Stimulated activated CD4-positive, alpha-beta T cell treated with anti-CD3 and anti-CD28 coated beads, TNF-alpha, amount 100 ng/mL, for 24 hours (primary cell): ENCODE measurements at places on chromosomes 12 and 14.
A peak's percentile ranks its signal among the peaks of the same experiment; 100 is the strongest.

- no peak for DNase-seq
These were observed 127.4 kb upstream of the EGLN3 start for GRCh38 chr14:34078117-34078743.

DNA sequence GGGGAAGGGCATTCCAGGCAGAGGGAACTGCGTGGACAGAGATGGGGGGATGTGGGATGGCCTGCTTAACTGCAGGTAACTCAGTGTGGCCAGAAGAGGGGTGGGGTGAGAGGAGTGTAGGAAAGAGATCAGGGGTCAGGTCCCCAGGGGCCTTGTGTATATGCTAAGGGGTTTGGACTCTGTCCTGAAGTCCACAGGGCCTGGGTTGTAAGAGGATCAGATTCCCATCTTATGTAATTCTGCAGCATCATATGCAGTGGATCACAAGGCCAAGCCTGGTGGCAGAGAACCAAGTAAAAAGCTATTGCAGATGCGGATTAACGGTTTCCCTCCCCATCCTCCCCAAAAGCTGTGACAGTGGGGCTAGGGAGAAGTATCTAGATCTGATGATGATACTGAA, 8.7 kb downstream of the TCTN1 start:
- DNase-seq, result no peak

DNA sequence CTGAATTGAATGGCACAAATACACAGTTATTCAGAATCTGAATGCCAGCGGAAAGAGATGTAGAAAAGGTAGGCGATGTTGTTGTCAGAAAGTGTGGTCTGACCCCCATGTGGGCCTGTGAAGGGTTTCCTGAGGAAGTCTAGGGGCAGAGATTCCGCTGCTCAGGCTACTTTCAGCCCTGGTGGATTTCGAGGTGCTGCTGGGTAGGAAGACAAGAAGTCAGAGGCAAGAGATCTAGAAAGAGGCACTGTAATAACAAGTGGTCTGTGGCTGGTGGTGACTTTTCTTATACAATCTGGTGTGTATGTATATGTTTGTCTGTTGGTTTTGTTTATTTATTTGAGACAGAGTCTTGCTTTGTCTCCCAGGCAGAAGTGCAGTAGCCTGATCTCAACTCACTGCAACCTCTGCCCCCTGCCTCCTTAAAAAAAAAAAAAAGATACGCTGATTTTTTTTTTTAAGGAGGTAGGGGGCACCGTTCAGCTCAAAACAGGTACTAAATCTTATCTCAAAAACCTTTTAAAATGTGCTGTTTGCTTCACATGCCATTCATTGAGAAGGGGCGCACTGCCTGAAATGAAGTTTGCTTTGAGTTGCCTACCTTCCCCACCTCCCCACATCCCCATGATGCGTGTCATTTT, 27.1 kb upstream of the MANSC4 start:
- DNase-seq, result no peak

- no peak for DNase-seq
These were observed 18.4 kb downstream of the ANO6 start for GRCh38 chr12:45234139-45234865.

DNA sequence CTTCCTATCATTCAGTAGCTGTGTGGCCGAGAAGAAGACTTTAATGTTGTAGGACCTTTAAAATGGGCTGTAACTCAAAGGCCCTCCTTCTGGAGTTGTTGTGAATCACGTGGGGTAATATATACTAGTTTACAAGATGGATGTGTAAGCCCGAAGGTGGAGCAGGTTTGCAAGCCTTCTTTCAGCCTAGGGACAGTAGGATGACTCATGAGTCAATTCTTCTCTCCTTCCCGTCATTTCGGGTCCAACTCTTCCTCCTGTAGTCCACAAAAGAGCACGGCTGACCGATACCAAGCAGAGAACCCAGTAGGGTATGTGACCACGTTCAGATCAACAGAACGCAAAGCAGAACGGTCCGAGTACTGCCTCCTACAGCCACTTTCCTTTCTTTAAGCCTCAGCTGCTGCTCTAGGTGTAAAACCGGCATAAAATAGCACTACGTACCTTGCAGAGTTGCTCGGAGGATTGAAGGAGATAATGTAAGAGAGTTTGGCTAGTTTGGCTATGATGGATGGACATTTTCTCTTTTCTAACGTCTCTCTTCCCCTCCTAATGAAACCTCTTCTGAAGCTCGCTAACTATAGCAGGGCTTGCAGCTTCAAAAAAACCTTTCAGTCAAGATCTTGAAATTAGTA, 1.3 kb upstream of the RASSF3 start:
- peak; percentile 14 for DNase-seq

GRCh38 chr12:127063339-127064072, 1203.5 kb upstream of the TMEM132C start:
- no peak for DNase-seq

- no peak for DNase-seq
These were observed 98.0 kb downstream of the SAMD4A start for GRCh38 chr14:54664961-54665360.

GRCh38 chr14:94341656-94342333, 18.7 kb upstream of the SERPINA6 start:
- no peak for DNase-seq

DNA sequence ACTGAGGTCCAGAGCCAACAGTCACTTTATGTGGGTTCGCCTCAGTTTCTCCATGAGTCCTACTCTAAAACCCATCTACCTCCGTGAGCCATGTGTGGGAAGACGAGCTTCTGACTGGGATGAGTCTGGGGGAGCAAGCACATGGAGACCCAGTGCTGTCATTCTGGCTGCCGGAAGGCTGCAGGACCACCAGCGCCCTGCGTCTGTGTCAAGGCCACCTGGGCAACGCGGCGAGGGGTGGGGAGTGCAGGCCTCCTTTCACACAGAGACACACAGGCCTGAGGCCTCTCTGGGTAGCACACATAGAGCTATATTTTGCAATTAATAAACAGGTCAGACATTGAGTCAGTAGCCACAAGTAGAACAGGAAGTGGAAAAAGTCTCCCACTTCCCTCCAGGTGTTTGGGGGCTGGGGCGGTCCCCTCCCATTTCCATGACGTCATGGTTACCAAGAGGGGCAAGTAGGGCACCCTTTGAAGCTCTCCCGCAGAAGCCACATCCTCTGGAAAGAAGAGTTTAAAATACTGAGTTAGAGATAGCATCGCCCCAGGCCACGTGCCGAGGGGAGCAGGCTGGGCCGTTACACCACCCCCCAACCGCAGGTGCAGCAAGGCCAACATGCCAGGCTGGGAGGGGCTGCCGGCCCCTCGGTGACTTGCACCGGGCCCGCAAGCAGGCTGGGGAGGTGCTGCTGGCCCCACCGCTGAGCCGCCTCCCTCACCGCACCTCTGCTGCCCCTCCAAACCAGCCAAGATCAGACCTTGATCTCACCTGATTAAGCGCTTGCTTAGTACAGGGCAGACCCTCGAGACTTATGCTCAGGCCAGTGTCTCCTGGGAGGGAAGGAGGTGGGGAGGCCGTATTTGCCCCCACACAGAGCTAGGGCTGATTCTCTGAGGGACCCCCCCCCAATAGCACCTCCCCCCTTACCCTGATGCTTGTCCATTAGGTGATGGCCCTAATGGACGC, 32.7 kb downstream of the DAD1 start:
- DNase-seq, result peak; percentile 96

DNA sequence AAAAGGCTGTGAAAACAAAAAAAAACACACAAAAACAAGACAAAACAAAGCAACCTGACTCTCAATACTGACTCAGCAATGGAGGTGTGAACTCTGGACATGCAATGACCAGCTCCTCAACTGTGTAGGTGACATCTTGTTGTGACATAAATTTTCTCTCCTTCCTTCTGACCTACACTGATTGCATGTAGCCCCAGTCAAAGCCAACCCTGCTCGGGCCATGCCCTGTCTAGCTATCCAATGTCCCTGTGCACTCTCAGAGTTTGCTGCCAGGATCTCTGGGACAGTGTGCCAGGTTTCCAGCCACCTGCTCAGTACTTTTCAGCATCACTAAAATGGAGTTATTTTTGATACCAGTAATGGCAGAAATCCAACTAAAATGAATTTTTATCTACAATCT, 18.9 kb upstream of the CRACR2A start:
- no peak for DNase-seq

DNA sequence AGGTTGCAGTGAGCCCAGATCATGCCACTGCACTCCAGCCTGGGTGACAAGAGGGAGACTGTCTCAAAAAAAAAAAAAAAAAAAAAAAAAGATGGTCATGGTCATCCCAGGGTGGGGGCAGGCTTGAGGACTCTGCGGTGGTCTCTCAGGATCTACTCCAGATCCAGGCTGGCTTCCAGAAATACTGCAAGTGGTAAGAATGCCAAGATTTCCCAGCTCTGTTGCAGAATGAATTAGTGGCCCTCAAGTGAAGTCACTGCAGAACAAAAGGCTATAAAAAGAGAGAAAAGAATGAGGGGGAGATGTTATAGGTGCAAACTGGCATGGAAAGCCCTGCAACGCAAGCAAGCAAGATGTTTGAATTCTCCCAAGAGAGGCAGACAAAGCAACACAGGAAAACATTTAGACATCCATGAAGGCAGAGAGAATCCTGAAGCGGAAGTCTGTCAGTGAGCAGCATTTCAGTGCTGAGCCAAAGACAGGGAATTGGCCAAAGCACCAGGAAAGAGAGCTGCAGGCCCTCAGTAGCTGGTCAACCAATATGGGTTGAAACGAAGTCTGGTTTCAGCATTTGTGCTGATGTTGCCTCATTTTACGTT, 31.9 kb upstream of the ETFBKMT start:
- DNase-seq, result no peak

- no peak for DNase-seq
These were observed 60.6 kb downstream of the ARL6IP4 start for GRCh38 chr12:123041042-123041531.

- DNase-seq, result no peak
These were observed 8.5 kb downstream of the AMN start for GRCh38 chr14:102930753-102931579.

GRCh38 chr12:24398605-24399004, 449.1 kb upstream of the SOX5 start:
- DNase-seq, result no peak

DNA sequence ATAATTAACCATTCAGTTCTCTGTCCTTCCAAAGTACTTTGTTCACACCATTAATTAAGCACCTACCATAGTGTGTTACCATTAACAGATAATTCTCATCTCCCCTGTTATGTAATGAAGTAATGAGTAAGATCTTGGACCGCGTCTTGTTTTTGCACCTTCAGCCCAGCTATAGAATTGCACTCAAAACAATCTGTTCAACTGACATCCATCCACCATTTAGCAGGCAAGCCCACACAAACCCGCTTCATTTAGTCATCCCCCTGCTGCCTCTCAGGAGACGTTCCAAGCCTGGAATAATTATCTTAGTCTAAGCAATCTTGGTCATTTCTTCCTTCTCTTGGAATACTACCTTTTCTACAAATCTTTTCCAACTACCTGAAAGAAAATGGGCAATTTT, 74.4 kb downstream of the DUSP16 start:
- DNase-seq, result no peak

DNA sequence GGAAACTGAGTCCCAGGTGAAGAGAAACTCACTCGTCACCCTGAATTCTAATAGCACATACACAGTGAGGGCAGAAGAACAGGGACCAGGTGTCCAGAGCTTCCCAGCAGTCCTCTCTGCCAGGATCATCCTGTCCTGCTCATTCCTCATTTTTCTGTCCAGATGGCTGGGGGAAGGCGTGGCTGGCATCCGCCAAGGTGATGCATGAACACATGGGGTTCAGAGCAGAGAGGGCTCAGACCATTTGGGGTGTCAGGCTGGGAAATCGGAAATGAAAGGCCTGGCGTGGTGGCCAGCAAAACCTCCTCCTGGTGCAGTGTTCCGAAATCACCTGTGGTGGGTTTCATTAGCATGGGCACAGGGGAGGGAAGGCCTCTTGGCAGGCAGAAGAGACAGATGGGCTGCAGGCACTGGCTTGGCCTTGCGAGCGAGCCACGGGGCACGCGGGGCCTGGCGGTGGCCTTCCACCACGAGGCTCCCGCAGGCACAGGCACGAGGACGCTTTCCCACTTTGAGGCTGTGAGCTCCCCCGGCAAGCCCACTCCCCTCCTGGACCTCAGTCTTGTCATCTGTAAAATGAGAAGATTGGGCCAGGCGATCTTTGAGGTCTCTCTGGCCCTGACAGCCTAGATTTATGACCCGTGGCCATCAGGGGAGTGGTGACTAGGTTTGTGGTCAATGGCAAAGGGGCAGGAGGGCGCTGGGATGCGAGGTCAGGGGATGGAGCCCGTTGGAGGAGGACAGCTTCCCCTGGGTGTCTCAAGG, 68.5 kb downstream of the TSPAN9 start:
- DNase-seq, result no peak

DNA sequence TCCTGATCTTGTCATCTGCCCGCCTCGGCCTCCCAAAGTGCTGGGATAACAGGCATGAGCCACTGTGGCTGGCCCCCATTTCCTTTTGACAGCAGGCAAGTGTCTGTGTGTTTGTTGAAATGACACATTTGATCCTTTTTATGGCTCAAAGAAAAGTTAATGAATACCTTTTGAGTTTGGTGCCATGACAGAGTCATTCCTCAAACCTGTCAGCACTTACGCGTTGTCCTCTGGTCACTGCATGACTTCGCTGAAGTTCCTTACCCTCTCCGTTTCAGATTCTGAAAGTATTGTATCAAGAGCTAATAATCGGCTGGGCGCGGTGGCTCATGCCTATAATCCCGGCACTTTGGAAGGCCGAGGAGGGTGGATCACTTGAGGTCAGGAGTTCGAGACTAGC, 32.4 kb downstream of the NEMF start:
- no peak for DNase-seq

GRCh38 chr12:2276288-2277033, 223.7 kb downstream of the CACNA1C start:
- DNase-seq, result no peak

DNA sequence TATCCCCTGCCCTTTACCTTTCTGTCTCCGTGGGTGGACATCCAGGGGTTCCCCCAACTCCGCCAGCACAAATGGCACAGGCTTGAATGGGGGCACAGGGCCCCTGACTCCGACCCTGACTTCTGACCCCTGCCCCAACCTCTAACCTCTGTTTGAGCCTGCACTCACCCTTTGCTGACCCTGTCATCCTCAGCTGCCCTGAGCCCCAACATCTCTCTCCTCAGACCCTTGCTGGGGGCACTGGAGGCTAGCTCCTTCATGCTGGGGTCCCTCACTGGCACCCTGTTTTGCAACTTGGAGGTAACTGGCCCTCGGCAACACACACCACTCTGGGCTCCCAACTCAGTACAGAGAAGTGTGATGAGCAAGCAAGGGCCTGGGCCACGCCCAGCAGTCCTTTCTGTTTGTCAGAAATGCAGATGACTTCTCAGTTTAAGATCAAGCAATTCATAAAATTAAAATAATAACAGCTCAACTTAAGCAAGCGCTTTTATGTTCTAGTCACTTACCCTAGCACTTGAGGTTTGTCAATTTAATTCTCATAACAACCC, 2.1 kb downstream of the IFI27 start:
- no peak for DNase-seq
